ENCODE measurements at places on chromosomes 3 and 15.
A peak's percentile ranks its signal among the peaks of the same experiment; 100 is the strongest.

- peak; percentile 67 for DNase-seq
These were observed 417 bp downstream of the HACD2 start for GRCh38 chr3:123584284-123584987.

DNA sequence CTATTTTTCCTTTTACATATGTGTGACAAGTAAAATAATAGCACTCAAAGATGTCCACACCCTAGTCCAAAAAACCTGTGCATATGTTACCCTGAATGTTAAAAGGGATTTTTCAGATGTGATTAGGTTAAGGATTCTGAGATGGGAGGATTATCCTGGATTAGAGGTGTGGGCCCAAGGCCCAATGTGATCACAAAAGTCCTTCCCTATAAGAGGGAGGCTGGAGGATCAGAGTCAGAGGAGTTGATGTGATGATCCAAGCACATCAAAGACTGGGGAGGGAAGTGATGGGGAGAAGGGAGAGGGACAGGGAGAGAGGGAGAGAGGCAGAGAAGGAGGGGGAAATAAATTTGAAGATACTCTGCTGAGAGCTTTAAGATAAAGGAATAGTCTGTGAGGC is 512.6 kb downstream of the PLOD2 start:
- DNase-seq, result no peak

GRCh38 chr3:61378311-61378710 is 127.1 kb upstream of the FHIT start:
- DNase-seq, result no peak

GRCh38 chr15:98785807-98786621 is 137.7 kb downstream of the IGF1R start:
- no peak for DNase-seq

GRCh38 chr15:101062471-101063171 is 143.5 kb downstream of the LRRK1 start:
- DNase-seq, result no peak

- no peak for DNase-seq
These were observed 1146.8 kb downstream of the TUSC7 start for GRCh38 chr3:117856354-117856753.

DNA sequence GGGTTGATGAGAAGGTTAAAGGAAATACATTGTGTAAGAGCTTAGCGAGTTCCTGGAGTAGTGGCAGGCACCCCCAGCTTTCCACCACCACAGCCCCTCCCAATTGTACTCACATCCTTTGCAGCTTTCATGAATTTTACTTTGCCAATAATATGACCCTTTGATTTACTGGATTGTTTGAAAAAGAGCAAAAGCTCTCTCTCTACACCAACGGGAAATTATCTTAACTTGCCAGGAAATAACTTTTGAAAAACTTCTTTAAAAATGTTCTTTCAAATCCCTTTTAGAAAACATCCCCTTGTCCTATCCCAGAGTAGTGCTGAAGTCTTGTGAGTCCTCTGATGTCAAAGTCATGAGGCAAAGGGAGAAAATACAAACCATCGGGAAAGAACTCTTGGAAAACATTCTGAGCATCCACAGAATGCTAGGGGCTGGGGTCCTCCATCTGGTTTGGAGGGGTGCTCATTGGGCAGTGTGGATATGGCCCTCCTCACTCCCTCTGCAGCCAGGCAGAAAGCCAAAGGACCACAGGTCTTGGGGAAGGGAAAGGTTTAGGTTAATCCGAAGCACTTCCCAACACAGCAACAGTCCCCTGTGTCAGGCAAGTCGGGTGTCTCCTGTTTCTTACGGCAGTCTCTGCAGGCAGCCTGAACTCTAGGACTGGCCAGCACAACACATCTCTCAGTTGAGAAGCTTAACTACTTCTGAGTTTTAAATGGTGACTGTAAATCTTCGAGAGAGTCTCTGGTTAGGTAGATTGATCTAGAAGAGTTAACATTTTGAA is 36.5 kb downstream of the BOC start:
- no peak for DNase-seq

GRCh38 chr3:193030276-193030675 is 112.6 kb upstream of the MB21D2 start:
- no peak for DNase-seq

DNA sequence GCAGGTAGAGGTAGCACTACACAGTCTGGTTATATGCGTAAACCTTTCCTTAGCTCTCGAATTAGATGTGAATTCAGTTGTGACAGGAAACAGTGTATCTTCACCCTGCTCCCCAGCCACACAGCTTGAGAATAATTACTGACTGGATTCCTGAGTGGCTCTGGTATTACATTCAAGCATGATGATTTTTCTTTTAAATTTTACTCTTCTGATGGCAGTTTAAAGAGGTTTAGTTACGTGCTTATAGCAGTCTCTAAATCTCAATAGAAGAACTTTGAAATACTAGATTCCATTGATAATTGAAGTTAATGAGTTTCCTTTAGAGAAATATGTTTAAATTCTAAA is 98.8 kb downstream of the FNDC3B start:
- DNase-seq, result no peak

DNA sequence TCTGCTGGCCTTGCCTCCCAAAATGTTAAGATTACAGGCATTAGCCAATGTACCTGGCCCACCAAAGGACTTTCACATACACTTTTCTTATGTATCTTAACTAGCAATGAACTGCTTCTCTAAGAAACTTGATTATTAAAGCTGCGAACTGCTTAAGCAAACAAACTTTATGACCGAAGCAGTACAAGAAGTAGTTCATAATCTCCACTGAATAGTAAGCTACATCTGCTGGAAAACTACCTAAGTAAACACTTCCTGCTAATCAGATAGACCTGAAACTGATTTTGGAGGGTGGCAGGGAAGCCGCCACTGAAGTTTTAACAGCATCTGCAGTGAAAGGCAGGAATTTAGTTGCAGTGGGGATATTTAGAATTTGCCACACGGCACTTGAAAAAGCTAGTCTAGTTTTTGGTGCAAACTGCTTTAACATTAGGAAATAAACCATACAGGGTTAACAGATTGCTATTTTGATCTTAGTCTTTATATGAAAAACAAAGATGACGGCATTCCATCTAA is 8.1 kb downstream of the HYPK start:
- no peak for DNase-seq

DNA sequence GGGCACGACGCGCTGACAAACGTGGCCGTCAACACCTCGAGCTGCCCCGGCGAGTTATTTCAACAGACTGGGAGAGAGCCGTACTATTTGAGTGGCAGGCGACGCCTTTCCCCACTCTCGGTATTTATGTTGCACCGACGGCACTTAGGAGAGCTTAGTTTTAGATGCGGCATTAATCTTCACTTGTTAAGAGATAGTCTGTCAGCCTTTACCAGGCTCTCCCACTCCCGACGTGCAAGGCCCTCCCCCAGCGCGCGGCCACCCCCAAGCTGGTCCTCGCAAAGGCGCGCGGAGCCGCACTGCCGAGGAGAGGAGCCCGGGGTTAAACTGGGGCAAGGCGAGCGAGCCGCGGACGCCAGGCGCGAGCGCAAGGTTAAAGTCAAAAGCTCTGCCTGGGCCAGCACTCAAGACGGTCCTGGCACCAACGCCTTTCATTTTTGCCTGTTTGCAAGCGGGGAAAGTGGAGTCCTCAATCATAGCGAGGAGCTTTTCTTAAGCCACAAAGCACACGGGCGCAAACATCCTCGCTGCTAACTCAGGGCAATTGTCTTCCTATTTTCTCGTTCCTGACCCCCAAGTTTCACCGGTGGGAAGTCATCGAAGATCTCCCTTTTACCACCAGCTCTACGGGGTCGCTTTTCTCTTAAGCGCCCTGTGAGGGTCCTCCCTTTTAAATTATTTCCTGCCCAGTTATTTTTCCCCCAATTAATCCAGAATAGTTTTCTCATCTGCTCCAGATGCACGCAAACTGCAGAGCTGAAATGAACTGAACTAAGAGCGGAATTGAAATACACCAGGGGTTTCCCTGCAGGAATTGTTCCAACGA is 86.6 kb downstream of the NR2F2 start:
- peak; percentile 30 for DNase-seq

DNA sequence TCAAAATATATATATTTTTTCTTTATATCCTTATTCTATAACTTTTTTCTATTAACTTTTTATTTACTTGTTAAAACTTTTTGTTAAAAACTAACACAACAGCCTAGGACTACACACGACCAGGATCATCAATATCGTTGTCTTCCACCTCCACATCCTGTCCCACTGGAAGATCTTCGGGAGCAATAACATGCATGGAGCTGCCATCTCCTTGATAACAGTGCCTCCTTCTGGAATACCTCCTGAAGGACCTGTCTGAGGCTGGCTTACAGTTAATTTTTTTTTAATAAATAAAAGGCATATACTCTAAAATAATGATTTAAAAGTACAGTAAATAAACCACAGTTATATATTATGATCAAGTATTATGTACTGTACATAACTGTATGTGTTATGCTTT is 58.9 kb downstream of the SFMBT1 start:
- DNase-seq, result no peak
